Occipital lobe (tissue), 3 donors: ENCODE measurements at places on chromosomes 7 and 10.

GRCh38 chr7:56105508-56105907 lies 768 bp downstream of the CHCHD2 start:
- no peak for DNase-seq

GRCh38 chr7:80768756-80769155 lies 130.3 kb downstream of the CD36 start:
- DNase-seq = no peak

DNA sequence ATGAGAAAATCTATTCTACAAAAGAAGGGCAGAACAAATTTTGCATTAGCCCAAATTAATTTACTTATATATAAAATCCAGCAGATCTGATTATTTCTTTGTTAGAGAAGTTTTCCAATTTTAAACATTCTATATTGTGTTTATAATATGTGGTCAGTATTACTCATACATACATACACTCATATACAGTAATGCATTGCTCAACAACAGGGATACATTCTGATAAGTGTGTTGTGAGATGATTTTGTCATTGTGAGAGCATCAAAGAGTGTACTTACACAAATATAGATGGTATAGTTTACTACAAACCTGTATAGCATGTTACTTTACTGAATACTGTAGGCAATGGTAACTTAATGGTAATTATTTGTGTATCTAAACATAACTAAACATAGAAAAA lies 239.6 kb upstream of the ETV1 start:
- DNase-seq = no peak

DNA sequence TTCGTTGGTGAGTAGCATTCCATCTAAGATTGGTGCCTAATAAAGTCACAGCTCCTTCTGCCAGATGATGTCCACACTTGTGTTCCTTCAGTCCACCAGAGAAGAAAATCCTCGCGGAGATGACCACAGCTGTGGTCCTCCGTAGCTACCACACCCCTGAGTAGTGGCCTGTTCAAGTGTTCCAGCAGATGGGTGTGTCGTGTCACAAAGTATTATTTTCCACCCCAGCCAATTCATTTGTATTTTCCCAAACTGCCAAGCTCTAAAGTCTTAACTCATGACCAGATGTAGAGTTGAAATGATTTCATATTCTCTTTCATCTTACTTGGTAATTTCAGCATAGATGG lies 251.3 kb upstream of the TCF7L2 start:
- no peak for DNase-seq

GRCh38 chr7:150451833-150452461 lies 1.5 kb downstream of the GIMAP8 start:
- DNase-seq = no peak

- no peak for DNase-seq
These were observed 70.0 kb downstream of the WAPL start for GRCh38 chr10:86451604-86451960.

- no peak for DNase-seq
These were observed 84.7 kb upstream of the TMEM168 start for GRCh38 chr7:112874909-112875308.
